ENCODE measurements at places on chromosomes 2 and 18.

GRCh38 chr2:45269149-45269793 is 260.0 kb upstream of the SIX2 start:
- no peak for DNase-seq

- no peak for DNase-seq
These were observed 183.1 kb upstream of the MC4R start for GRCh38 chr18:60555625-60556024.

- no peak for DNase-seq
These were observed 42.5 kb downstream of the PAX3 start for GRCh38 chr2:222256250-222256649.

GRCh38 chr2:102049756-102050443 is 58.1 kb downstream of the IL1R2 start:
- no peak for DNase-seq

GRCh38 chr18:36335476-36336279 is 38.2 kb downstream of the FHOD3 start:
- DNase-seq, result no peak

DNA sequence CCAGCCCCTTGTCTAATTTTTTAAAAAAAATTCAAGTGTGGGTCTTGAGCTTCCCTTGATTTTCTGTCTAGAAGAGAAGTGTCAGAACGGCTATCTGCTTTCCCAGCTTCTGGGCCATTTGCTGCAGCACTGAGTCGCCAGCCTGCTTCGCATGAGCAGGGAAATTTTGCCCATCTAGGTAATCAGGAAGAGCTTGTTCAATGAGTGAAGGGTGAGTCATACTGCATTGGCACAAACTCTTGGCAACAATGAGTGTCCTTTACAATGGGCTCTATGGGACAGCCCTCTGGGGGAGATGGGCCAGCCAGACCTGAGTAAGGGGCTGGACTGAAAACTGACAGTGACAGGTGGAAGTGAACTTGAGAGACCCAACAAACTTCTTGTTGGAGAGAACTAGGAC is 2.4 kb upstream of the RNF144A start:
- no peak for DNase-seq

- no peak for DNase-seq
These were observed 36.8 kb downstream of the RNU4ATAC start for GRCh38 chr2:121567452-121567851.

DNA sequence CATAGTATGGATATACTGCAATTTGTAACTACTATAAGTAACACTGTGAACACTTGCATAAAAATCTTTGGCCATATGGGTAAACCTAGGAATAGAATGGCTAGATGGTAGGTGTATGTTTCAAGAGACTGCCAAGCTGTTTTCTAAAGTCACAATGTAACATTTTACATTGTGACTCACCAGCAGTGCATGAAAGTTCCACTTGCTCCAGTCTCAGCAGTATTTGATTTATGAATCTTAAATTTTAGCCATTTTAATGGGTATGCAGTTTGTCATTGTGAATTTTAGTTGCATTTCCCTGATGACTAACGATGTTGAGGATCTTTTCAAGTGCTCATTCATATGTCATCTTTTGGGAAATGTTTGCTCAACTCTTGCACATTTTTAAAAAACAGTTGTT is 86.1 kb downstream of the FARSB start:
- DNase-seq, result no peak

GRCh38 chr2:96218508-96219131 is 10.0 kb upstream of the STARD7 start:
- DNase-seq, result no peak

- no peak for DNase-seq
These were observed 87.9 kb upstream of the ETAA1 start for GRCh38 chr2:67309281-67309680.

DNA sequence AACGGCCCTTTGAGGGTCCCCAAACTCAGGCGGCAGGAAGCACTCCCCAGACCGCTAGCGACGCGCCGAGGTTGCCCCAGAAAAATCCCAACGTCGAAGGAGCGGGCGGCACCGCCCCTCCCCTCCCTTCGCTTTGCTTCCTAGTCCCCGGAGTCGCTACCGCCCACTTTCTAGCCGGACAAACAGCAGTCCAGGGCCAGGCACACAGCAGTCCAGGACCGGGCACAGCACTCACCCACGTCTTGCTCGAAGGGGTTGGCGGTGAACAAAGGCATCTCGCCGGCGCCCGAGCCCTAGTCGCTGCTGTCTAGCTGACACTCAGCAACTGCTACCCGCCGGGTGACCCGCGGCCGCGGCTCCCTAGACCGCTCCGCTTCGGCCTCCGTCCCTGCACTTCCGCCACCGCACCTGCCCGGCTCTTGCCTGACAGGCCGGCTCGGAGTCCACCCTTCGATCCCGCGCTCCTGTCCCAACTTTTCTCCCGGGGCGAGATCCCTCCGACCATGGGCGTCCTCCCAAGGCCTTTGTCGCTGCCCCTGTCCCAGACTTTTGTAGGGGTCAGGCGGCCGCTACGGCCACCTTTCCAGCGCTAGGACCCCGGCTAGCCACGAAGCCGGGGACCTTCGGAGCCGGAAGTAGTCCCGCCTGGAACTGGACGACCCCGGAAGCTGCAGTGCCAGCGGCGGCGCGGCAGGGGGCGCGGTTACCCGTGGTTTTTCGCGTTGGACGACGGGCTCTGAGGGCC is at the start of gene STAM2:
Gene STAM2, minus strand, starts transcription at position 396 of the 745 bp plus-strand sequence. Its CDS starts 121 bp downstream, at position 275.
- peak; percentile 90 for DNase-seq

DNA sequence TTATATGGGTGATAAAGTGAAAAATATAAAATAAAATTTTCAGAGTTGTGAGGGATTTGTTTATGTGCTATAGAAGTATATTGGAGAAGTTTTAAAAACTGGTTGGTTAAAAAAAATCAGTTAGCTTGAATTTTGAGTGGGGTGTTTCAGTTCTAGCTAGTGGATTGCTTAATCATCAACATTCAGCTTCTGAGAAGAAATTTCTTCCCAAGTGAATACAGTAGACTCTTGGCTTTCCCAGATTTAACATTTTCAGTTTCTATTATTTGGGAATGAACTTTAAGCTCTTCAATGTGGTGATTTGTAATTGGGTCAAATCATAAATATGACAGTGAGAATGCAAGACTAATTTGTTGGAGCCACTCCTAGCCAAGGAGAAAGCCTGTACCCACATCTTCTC is 120.8 kb downstream of the PLCL1 start:
- no peak for DNase-seq

DNA sequence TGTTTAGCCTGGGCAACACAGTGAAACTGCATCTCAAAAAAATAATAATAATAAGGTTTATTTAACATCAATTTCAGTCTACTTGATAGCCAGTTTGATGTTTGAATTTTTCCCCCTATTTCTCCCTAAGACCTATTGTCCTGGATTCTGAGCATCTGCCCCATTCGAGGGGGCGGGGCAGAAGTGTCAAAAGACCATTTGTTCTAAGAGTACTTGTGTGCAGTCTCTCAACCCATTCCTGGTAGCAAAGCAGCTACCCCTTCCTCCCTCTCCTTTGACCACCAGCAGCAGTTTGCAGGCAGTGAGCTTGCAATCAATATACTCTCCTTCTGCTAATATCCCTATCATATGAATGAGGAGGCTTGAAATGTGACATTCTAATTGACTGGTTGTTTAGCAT is 71.9 kb downstream of the VWC2L start:
- DNase-seq, result no peak

DNA sequence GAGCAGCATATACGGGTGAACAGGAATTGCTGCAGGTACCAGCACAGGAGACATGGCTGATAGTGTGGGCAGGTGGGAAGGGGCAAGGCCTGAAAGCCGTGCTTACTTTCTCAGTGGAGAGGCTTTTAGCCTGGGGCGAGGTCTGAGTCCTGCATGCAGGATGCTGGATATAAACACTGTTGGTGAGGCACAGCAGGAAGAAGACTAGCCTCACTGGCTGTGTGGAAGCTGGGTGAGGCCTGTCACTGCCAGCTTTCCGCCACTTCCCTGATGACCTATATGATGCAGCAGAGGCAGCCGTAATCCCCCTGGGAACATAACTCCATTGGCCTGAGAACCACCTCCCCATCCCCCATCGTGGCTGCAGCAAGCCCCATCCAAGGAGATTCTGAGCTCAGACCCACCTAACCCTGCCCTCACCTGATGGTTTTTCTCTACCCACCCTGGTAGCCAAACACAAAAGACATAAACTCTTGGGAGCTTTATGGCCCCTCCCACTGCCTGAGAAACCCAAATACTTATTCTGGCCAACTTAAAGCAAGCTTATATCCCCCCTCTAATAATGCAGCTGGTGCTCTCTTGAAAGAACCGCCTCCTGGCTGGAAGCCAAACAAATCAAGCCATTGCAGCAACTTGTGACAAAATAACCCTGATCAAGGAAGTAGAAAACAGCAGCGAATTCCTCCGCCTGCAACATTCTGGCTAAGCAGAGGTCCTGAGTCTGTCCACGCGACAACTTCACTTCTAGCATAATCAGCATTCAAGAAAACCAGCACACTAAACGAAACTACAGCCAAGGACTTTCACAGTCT is 54.6 kb upstream of the DSC1 start:
- DNase-seq, result no peak

DNA sequence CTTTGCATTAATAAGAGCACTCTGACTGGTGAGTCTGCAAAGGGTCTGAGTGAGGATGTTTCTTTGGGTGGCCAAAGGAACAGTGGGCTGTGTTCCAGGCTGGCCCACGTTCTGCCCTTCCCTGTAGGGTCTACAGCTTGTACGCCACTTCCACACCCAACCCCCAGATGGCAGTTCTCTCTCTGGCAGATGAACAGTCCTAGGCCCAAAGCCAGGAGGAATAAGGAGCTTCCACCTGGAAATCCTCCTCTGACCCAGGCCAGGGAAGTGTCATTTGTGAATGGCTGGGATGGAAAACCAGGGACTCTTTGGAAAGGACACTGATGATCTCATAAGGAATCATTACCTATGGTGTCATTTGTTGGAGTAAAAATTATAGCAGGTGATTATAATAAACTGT is 6.6 kb downstream of the OTOF start:
- DNase-seq, result no peak

DNA sequence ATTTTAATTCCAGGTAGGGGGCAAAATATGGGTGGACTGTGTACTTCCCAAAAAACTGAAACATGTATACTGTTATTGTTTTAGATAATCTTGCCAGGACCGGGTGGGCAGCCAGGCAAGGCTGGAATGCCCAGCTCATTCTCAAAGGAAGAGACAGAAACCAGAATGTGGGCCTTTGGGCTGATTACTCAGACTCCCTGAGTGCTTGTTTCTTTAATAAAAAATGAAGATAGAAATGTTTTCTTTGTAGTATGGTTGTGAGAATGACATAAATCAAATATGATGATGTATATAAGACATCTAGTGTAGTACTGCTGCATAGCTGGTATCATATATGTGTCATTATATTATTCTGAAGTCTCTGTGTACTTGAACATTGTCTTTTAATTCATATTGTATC is 231.6 kb upstream of the NT5C1B start:
- DNase-seq, result no peak

DNA sequence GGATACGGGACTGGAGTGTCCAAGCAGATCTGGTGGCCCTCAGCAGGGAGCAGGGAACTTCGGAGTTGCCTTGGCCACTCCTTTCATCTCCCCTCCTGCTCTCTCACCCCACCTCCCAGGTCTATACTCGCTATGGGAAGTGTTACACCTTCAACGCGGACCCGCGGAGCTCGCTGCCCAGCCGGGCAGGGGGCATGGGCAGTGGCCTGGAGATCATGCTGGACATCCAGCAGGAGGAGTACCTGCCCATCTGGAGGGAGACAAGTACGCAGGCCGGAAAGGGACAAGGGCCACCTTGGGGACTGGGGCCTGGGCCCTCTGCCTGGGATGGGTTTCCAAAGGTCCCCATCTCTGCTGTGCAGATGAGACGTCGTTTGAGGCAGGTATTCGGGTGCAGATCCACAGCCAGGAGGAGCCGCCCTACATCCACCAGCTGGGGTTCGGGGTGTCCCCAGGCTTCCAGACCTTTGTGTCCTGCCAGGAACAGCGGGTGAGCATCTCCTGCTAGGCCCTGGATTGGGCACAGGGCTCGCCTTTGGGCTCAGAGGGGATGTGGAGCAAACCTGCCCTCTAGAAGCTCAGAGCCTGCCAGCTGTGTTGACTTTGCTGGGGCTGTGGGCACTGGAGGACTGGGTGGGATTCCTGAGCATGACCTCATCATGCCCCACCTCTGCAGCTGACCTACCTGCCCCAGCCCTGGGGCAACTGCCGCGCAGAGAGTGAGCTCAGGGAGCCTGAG is 11.8 kb downstream of the CHPF start:
- DNase-seq, result no peak

GRCh38 chr18:48340560-48340959 is 68.6 kb downstream of the ZBTB7C start:
- DNase-seq, result no peak
